Activated CD4-positive, alpha-beta memory T cell treated with anti-CD3 and anti-CD28 coated beads for 36 hours (primary cell): ENCODE measurements at places on chromosomes 1 and 21. TPM values are rescaled to one million over a fixed set of nuclear protein-coding genes. Genes with fewer than 3 reads are reported as not detected.
A peak's percentile ranks its signal among the peaks of the same experiment; 100 is the strongest.

Gene GPR37L1
- not detected for total RNA-seq

Gene TMEM82
- total RNA-seq: not detected

Gene KIF26B
- total RNA-seq: not detected

Gene ANGPTL1
- total RNA-seq: not detected

Gene TFF3
- not detected for total RNA-seq

Gene CLCNKB
- not detected for total RNA-seq

Gene PRR9
- total RNA-seq: not detected

Gene MYOM3
- total RNA-seq: not detected

DNA sequence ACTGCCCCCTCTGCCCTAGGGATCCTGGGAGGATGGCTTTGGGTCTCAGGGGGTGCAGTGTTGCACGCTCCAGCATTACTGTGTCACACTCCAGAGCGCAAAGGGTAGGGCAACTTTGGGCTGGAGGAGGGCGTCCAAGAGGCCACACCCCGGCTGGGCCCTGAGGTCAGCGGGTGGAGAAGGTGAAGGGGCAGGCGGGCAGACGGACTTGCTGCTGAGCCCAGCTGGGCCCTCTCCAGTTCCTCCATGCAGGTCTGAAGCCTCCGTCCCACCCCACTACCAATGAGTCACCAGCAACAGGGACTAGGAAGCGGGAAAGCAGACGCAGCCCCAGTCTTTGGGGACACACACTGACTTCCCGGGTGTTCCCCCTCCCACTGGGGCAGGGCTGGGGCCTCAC lies 116.0 kb downstream of the CASZ1 start:
- DNase-seq: no peak

DNA sequence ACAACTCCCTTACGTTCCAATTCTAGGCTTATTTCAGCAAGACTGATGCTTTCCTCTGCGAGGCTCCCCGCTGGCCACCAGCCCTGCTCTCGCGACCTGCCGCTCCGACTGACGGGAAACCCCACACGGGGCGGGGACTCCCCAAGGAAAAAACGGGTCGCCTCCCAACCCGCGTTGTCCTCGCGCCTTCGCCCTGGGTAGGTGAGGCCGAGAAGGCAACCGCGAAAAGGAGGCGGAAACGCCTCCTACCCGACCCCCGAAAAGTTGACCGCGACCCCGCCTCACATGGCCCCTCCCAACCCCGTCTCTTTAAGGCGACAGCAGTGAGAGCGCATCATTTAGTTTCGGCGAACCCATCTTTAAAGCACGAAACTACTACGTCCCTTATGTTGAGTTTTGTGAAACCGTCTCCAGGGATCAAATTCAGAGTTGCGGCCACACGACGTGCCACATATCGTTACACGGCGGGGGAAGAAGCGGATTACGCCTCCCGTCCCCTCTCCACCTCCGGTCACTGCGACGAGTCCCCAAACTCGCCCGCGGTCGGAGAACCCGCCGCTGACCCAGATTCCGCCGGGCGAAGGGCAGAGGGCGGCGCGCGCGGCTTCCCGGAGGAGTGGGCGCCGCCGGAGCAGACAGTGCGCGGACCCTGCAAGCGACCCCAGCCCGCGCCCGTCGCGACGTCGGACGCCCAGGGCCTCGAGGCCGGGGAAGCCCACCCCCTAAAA lies 1.2 kb downstream of the ANP32E start:
- DNase-seq: peak; percentile 95

DNA sequence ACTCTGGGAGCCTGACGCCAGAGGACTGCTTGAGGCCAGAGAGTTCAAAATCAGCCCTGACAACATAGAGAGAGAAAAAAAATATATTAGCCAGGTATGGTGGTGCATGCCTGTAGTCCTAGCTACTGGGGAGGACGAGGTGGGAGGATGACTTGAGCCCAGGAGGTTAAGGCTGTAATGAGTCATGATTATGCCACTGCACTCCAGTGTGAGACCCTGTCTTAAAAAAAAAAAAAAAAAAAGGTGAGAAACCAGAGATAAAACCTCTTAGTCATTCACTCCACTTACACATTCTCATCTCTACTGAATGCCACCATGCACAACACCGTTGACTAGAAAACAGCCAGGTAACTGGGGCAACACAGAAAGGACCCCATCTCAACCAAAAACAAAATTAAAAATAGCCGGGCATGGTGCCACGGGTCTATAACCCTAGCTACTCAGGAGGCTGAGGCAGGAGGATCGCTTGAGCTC lies 178.1 kb downstream of the SLC45A1 start:
- peak; percentile 56 for DNase-seq

DNA sequence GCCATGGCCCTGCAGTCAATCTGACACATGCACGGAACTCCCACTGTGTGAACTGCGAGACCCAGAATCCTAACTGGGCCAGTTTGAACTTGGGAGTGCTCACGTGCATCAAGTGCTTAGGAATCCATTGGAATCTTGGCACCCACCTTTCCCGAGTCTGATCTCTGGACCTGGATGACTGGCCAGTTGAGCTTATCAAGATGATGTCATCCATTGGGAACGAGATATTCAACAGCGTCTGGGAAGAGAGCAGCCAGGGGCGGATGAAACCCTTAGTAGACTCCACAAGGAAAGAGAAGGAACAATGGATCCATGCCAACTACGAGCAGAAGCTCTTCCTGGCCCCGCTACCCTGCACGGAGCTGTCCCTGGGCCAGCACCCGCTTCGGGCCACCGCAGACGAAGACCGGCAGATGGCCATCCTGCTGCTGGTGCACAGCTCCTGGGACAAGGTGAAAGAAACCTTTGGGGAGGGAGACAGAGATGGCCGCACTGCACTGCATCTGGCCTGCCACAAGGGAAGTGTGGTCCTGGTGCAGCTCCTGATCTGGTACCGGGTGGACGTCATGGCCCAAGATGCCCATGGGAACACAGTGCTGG lies 3.1 kb upstream of the TDRD5 start:
- no peak for DNase-seq

DNA sequence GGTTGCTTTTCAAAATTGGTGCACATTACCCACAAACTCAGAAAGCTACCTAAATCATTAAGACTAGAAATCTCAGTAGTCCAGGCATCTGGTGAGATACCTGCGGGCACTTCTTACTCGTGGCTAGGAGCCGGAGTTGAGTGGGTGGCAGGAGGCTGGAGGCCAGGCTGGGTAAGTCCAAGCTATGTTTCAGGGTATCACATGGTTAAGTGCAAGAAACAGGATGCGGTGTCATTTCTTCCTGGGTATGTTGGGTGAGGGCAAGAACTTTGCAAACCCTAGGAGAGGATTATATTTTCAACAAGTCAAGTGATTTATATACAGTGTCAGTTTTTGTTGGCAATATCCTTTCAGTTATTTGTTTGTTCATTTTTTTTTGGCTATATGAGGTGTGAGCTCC lies 41.0 kb downstream of the VANGL1 start:
- no peak for DNase-seq

DNA sequence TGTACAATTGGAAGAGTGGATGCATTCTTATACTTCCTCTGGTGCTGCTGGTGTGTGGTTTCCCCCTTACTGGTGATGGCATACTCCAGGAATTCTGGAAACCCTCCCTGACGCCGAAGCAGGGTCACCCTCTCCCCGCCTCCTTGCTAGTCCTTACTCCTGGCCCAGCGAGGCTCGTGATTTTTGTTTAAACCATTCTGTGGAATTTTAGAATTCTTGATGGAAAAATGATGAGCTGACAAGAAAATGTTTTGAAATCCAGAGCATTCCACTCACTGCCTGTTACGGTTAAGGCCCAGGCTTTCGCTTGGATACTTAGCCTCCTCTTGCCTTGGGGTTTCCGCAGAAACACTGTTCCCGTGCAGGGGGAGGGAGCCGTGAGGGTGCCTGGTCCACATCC lies 41.1 kb downstream of the IL6R start:
- DNase-seq: no peak

GRCh38 chr1:245128381-245129101 lies 26.2 kb upstream of the KIF26B start:
- no peak for DNase-seq

DNA sequence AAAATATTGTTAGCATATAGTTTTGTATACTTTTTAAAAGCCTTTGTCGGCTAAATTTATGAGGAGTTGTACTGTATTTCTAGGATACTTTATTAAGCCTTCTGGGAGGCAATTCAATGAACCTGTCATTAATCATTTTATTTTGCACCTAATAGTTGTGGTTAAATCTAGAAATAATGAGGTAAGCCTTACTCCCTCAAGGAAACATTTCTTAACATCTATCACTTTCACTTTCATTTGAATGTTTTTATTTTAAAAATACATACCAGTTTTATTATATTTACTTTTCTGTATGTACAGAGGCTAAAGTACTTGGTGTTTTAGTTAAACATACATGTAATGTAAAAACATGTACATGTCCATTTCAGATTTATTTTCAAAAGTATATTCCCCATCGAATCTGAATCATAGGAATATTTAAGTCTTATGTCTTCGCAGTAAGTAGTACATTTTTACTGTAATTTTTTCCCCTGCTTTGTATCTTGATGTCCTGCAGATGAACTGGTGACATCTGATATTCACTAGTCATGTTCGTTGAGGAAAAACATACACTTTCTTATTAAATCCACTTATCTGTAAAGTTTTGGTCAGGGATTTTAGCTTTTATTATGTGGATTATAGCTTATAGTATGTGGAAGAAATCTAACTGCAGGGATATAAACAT lies 82.8 kb downstream of the DISP1 start:
- no peak for DNase-seq

GRCh38 chr1:177429234-177429633 lies 258.5 kb downstream of the BRINP2 start:
- DNase-seq: no peak

DNA sequence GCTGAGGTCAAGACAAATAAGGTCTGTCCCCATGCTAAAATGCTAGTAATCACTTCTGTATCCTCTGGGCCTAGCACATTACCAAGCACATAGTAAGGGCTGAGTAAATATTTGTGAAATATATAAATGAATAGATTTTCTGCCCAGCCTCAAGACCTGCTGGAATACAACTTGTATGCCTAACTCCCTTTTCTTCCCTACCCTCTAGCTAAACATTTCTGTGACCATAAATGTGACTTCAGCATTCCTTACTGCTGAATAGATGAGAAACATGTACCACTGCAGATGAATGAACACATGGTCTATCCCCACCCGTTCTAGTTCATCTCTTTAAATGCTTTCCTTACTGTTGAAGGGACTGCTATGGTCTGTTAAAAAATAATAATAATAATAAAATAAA lies 209.0 kb upstream of the HOOK1 start:
- no peak for DNase-seq

GRCh38 chr1:183804387-183804786 lies 533 bp upstream of the RGL1 start:
- DNase-seq: no peak

GRCh38 chr21:26845066-26845758 lies at the start of gene ADAMTS1:
Gene ADAMTS1 (minus strand): TSS chr21:26845409. CDS start chr21:26844954, 455 bp downstream.
- peak; percentile 28 for DNase-seq

- DNase-seq: no peak
These were observed 33.5 kb upstream of the SSBP3 start for GRCh38 chr1:54439550-54440223.

DNA sequence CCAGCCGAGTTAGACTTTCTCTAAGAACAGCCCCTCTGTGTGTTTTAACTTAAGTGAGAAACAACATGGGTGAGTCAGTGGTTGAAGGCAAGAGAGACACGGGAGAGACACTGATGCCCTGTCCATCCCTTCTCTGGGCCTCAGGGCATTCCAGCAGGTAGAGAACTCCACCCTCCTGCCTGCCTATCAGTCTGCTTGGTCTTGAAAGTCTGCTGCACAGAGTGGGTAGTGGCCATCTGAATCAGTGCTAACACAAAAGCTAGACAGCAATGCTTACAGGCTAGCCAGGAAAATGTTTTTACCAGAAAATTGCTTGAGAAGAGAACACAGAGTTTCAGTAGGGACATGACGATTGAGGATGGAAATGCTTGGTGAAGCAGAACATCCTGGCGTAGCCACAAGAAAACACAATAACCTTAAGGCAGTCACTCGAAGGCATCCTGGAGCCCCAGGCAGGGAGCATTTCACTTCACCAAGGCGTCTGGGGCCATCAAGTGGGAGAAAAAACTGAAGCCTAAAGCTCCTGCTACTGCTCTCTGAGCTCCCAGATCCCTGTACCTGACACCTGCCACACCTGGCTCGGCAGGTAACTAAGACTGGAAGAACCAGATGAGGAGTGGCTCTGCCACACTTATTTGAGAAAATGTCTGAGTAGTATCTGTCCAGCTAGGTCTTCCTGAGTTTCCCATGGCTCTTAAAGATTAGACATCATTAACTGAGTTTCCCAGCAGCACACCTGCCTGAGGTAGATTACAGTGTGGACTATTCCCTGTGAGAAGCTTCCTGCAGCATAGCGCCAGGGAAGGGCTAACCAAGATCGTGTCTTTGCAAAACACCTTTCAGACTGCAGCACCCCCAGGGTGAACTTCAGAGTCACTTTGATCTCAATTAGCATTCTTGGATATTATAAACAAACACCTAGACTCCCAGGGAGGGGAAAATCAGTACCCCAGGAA lies 18.1 kb upstream of the LBR start:
- DNase-seq: peak; percentile 48

GRCh38 chr1:202590126-202590525 lies 120.1 kb downstream of the SYT2 start:
- DNase-seq: no peak

DNA sequence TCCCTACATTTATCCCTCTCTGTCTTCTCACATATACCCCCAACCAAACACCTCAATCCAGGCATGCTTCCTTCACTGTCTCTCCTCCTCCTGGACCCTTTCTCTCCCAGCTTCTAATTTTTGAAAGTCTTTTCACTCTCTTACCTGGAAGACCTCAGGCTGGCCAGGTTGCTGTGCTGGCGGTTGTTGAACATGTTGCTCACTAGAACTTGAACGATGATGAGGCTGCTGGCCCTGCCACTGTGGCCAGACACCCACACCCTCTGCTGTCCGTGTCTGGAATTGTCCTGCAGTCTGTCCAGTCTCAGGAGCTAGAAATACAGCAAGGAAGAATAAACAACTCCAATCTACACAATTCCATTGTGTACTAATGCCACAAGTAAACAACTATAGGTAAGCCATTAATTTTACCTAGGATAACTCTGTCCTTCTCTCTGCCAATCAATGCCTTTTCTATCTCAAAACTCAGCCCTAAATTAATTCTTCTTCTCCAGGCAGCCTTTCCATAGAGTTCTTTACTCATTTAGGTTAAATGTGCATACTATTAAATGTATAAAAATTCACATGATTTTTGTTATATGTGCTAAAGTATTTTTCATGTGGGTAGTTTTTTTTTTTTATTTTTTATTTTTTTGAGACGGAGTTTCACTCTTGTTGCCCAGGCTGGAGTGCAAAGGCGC lies 5.1 kb upstream of the CTSK start:
- DNase-seq: peak; percentile 38

GRCh38 chr1:29801561-29801973 lies 565.2 kb downstream of the PTPRU start:
- no peak for DNase-seq

DNA sequence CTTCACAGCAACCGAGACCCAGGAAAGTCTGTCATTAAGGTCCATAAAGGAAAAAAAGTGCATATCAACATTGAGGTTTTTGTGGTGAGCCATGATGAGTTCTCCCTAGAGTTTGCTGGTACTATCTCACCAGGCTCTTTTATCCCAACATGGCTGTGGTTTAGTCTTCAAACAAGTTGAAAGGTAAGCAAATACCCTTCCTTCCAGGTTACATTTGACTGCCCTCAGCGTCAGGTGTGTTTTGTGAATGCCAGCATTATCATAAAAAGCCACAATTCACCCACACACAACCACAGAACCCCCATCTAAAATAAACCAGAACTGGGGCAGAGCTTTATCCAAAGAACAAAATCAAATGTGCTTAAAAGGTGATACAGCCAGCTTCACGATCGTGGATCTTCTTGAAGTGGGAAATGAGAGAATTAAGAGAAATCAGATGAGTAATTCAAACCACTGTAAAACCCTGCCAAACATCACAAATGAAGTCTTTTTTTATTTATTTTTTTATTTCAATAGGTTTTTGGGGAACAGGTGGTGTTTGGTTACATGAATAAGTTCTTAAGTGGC lies 64.7 kb downstream of the SETD4 start:
- DNase-seq: no peak
